ENCODE measurements at places on chromosomes 4 and X.

- DNase-seq = no peak
These were observed 62.9 kb upstream of the NDST3 start for GRCh38 chr4:117971403-117971802.

GRCh38 chr4:7485096-7485495 is 50.4 kb upstream of the PSAPL1 start:
- DNase-seq = no peak

DNA sequence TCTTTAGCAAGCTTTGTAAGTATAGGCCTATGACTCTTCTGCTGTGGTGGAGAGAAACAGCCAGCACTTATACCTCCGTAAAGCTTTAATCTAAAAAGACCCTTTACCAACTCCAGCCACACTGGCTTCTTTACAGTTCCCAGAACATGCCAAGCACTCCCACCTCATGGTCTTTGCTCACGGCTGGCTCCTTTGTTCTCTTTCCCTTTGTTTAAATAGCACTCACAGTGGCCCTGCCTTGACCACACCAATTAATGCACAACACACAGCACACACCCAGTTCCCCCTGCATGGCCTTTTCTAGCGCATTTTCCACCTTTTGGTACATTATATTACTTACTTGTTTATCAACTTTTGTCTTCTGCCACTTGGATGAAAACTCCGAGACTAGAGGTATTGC is 18.9 kb downstream of the PPID start:
- no peak for DNase-seq

GRCh38 chrX:71536285-71536684 is 3.4 kb downstream of the OGT start:
- no peak for DNase-seq

DNA sequence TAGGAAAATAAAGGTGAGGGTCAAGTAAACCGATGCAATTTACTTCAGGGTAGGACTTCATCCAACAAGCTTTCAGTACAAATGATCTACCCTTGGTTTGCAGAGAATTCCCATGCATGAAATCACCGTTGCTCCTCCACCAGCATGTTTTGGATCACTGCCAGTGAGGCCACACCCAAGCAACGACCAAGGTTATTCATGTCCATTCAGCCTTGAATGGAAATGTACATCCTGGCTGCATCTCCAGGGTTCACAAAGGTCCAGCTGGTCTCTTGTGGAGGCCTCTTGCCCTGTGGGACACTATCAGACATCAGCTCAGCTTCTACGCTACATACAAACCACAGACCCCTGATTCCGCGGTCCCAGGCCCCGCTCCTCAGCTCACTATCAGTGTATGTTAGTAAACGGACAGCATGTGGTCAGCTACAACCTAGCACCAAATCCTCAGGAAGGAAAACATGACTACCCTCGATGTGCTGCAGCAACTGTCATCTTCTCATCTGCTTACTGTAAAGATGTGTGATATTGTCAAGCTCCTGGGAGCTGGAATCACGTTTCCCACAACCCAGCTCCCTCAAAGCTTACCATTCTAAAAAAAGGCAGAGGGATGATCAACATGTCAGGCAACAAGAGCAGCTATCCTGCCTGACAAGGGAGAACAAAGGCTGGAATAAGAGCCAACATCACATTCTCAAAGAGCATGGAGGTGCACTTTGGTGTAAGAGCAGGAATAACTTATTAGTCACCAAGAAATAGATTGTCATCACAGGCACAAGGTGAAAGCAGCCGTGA is 4.9 kb downstream of the LYAR start:
- no peak for DNase-seq

GRCh38 chr4:6225469-6225868 is 25.1 kb upstream of the JAKMIP1 start:
- no peak for DNase-seq

DNA sequence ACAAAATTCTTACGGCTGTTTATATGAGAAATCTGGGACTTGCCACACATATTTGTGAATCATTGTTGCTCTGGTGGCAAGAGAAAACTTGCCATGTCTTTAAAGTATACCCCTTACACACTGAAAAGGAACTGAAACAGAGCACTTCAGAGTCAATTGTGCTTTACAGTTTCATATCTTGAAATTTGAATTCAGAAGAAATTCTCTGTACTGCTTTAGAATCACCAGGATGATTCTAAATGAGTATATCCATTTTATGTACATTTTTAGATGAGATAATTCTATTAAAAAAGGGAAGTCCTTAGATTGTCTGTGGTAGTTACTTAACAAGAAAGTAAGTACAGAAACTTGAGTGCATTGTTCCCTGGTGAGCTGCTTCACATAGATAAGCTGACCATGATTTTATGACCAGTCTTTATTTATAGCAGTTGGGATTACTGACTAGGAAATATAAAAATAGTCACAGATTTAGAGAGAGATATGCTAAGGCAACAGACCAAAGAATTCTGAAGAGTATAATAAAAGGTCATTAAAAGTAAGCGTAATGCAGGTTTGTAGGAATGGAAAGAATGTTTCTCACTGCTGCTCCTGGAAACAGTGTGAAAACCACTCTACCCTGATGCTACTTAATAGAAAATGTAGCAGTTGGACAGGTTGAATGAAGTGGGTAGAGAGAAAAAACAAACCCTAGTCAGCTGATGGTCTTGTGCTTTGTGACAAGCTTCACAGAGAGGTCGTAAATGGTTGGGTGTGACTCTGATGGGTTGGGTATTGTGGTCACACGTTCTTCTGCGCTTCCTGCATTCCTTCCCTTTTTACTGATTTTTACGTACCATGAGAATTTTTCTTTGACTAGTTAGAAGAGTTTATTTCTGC is 41.0 kb downstream of the FNIP2 start:
- no peak for DNase-seq

DNA sequence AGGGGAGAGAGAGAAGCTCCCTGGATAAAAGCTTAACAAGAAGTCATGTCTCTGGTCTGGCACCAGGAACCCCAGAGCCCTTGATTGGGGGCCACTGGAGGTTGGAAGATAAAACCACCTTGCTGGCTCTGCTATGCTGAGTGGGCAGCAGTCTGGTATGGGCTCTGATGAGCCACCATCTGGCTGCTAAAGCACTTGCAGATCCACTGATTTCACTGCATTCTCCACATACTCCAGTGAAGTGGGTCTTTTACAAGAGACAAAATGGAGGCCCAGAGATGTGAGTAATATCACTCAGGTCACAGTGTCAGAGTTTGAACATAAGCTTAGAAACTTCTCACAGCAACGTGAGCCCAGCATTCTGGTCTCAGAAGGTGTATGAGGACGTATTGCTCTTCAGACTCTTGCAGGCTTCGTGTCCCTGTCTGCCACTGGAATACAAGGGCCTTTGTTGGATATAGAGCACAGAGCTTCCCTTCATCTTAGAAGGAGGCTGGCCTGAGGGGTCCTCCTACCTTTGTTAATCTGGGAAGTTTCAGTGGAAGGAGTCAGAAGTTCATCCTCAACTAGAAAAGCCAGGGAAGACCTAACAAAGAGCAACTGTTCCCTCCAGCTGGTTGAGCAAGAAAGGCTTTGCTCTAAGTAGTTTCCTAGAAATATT is 11.8 kb downstream of the CLDN2 start:
- DNase-seq = no peak

- no peak for DNase-seq
These were observed 109.5 kb downstream of the ADGRL3 start for GRCh38 chr4:61309616-61310015.

- DNase-seq = no peak
These were observed 971.8 kb upstream of the AGA start for GRCh38 chr4:178414042-178414441.

DNA sequence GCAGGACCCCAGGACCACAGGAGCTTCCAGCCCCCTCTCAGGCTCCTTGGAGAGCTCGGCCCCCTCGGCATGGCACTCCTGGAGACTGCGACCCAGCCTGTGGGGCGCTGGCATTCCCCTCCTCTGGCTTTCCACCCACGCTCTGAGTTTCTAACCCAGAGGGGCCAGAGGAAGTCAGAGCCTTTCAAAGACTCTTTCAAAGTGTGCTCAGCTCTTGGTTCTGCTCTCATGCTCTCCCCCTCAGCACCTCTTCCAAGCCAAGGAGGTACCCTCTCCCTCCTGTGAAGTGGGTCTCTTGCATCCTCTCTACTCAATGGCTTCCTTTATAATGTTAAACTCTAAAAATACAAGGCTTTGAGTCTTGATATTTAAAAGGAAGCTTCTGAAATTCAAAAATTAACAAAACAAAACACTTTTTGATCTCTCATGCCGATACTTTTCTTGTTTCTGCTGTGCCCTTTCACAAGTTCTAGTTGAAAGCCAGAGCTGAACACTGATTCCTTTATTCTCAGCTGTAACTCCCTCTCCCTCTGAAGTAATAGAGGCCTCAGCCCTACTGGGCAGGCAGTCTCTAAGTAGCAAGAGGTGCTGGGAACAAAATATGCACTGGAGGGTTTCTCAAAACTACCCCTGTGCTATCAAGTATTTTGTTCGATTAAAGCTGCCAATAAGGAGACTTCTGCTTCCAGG is 82.8 kb downstream of the NAT8L start:
- no peak for DNase-seq

DNA sequence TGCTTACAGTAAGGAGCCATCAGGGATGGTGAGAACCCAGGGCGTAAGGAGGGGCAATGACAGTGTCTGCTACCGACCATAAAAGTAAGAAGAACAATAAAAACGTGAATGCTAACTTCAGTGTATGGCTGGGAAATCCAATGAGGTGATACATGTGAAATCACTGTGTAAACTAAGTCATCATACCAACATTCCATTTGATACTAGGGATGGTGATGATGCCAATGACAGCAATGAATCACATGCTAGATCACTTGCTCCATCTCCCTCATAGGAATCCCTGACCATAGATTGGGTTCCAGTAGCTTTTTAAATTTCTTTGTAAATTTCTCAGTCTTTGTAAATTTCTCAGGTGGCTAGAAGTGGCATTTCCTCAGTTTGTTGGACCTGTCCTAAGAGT is 146.3 kb downstream of the SMIM20 start:
- DNase-seq = no peak

DNA sequence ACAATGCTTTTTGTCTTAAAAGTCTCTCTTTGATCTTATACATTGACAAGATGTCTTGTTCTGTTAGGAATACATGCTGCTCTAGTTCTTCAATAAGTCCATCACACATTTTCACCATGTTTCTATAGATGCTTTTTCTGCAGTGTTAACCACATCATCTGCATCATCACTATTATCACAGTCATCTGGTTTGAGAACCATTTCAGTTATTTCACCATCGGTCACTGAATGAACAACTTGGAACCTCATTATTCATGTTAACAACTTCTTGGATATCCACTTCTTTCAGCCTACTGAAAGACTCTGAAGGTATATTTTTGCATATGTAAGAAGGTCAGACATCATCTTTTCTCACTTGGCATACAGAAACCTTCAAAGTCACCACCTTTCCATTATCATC is 975.2 kb downstream of the STIM2 start:
- no peak for DNase-seq

GRCh38 chr4:54723220-54723619 is 65.5 kb downstream of the KIT start:
- no peak for DNase-seq

DNA sequence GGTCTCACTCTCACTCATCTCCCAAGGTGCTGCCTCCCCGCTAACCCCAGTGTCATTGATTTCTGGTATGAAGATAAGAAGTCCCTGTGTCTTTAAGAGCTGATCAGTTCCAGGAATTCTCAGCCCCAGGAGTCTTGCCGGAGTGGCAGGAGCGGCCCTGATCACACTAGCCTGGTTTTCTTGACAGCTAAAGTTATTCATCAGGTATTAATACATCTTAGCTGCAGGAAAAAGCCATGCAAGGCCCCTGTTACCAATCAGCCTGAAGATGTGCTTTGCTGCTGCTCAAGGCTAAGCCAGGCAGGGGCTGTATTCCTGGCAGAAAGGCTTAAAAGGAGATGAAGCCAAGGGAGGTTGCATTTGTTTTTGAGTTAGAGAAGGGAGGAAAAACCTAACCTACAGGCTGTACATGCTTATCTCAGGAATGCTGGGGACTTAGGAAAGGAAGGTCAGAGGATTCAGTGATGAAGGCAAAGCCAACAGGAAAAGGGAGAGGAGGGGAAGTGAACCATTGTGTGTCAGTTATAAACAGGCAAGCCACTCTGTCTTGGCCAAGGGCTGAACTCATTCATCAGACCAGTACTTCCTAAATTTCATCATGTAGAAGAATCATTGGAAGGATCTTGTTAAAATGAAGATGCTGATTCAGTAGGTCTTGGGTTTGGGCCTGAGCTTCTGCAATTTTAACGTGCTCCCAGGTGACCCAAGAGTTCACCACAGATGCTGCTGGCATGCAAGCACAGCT is 8.6 kb downstream of the SRPX start:
- DNase-seq = no peak

- DNase-seq = no peak
These were observed 160.9 kb downstream of the SMIM20 start for GRCh38 chr4:26074712-26075430.

DNA sequence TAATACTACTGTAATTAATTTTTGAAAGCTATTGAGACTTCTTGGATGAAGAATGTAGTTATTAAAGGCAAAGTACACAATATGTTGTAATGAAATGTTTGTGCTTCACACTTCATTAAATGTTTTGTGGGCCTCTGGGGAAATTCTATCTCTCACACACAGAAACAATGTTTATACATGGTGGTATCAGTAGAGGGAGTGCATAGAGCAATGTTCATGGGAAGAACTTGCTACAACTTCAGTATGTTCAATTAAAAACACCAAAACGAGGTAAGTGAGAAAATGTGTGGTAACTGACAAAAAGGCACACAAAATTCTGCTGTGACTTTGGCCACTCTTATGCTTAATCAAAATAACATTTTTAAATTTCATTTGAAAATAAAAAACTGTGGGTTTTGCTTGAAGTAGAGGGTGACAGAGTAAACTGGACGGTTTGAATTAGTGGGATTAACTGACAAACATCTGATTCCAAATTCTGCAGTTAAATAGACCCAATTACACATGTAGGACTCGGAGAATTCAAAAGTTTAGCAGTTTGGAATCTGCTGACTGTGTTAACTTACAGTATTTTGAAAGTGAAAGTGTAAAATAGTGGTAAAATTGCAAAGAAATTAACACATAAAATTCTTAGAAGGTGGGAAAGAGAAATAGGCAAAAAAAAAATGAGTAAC is 111.4 kb upstream of the TTC29 start:
- no peak for DNase-seq

DNA sequence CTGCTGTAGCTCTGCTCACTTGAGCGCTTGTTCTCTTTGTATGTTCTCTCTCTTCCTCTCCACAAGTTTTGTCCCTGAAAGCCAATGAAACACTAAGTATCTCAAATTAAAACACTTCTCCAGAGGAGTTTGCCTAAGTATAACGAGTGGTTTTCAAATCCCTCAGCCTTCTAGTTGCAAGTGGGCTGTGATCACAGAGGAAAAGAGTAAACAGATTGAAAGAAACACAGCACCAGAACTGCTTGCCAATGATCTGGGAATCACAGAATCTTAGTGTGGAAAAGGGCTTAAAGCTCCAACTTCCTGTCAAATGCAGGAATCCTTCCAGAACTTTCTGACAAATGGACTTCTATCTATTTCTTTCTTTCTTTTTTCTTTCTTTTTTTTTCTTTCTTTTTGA is 4.8 kb upstream of the PRSS12 start:
- DNase-seq = no peak

DNA sequence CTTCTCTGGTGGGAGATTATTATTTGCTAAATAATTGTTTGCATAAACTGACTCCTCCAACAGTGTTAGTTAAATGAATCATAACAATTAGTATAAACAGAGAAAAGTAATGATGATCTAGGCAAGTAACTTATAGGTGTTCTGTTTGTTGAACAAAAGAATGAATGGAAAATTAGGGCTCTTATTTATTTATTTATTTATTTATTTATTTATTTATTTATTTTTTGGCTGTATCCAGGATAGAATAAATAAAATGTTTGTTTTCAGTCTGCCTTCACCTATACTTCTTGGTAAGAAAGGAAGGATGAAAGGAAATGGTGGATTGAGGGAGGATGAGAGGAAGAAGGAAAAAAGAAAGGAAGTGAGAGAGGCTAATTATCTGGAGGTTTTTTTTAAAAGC is 561.6 kb upstream of the MAGEB2 start:
- no peak for DNase-seq

Data from activated T-cell treated with anti-CD3 and anti-CD28 coated beads for 1 hour (primary cell).